ENCODE measurements at places on chromosomes 12 and 14. TPM values are rescaled to one million over a fixed set of nuclear protein-coding genes. Genes with fewer than 3 reads are reported as not detected.

GRCh38 chr14:37587881-37588666 is 7.0 kb downstream of the FOXA1 start:
- no peak for DNase-seq

DNA sequence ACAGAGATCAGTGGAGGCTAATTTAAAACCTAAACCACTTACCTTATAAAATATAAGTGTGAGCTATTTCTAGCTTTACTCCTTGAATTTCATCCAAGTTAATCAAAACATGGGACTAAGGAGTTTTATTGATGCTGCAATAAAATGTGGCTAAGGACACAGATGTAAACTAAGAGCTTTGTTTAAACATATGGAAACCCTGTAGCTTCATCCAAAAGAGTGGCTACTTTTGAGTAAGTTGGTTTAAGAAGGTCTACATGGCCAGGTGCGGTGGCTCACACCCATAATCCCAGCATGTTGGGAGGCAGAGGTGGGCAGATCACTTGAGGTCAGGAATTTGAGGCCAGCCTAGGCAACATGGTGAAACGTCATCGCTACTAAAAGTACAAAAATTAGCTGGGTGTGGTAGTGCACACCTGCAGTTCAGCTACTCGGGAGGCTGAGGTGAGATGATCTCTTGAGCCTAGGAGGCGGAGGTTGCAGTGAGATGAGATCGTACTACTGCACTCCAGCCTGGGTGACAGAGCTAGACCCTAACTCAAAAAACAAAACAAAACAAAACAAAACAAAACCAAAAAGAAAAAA is 40.4 kb downstream of the TCHP start:
- DNase-seq = no peak

- no peak for DNase-seq
Observed at GRCh38 chr12:52827499-52828090, 6.5 kb downstream of the KRT79 start.

DNA sequence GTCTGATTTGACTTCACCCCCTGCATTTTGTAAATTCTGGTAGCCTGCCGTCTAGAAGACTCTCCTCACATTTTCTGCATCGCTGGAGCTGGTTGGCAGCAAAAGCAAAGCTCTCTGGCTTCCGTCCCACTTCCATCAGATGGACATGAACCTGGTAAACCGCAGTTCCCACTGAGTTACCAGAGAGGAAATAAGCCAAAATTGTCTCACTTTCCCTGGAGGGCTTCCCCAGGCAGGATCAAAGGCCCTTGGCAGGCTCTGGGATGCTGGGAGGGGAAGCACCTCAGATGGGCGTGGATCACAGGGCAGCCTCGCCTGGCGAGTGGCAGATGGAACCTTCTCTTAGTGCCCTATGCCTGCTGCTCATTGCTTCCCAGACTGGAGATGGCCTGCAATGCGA is 243.5 kb downstream of the TMEM132C start:
- DNase-seq = peak; percentile 91

GRCh38 chr12:93060666-93061472 is 131.8 kb upstream of the EEA1 start:
- no peak for DNase-seq

DNA sequence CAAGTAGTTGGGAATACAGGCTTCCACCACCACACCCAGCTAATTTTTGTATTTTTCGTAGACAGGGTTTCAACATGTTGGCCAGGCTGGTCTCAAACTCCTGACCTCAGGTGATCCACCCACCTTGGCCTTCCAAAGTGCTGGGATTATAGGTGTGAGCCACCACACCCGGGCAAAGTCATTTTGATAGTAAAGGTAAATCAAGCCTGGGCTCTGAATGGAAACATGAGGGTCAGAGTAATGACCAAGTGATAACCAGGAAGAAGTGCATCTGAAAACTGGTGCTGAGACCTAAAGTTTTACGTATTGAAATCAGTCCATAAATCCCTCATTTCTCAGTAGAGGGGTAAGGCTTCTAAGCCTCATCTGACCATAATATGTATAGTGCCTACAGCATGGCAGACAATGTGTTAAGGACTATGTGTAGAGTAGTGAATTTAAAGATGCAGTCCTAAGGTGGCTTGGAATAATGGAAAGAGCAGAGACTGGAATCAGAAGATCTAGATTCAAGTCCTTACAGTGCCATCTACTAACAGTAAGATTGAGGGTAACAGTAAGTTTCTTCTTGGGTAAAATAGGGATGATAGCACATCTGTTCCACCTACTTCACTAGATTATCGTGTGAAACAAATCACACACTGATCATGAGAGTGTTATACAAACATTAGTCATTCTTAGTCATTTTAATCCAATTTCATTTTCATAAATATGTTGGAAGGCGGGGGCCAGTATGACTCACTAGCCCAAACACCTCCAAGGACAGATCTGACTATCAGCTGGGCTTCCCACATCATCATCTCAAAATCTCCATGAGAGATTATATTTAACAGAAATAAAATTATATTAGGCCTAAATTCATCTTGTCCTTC is 11.2 kb downstream of the MAP4K5 start:
- DNase-seq = no peak

GRCh38 chr12:54463484-54463883 is 9.9 kb downstream of the GTSF1 start:
- no peak for DNase-seq

DNA sequence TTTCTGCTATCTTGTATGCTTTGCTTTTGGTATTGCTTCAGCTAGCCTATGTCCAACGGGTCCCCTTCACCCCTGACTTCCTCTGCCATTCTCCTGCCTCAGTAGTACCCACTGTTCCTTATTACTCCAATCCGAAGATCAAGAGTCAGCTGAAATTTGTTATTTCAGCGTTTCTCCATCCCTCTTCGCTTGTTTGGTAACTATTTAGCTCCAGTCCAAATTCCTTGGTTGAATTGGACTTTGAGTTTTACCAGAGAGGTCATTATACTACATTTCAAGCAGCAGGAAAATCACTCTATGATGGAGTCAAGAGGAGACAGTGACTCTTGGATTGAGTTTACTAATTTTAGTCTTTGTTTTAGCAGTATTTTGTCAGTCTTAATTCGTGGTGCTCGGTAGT is 4.5 kb downstream of the ETFBKMT start:
- no peak for DNase-seq

- peak; percentile 51 for DNase-seq
Observed at GRCh38 chr14:91573894-91574837, 64.1 kb upstream of the PPP4R3A start.

DNA sequence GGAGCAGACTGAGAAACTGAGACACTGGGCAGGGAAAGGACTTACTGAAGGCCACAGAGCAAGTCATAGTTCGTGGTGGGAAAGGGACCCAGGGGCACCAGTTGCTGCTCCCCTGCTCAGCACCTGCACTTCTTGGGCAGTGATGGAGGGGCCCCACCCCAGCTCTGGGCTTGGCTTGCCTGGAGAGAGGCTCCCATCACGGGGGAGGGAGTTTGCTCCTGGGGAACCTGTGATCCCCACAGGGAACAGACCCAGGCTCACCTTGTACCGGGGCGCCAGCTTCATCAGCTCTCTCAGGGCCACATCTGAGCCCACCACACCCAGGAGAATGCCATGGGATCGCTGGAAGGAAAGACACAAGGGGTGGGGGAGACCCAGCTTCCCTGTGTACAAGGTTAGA is 39.8 kb downstream of the CACNA2D4 start:
- no peak for DNase-seq

DNA sequence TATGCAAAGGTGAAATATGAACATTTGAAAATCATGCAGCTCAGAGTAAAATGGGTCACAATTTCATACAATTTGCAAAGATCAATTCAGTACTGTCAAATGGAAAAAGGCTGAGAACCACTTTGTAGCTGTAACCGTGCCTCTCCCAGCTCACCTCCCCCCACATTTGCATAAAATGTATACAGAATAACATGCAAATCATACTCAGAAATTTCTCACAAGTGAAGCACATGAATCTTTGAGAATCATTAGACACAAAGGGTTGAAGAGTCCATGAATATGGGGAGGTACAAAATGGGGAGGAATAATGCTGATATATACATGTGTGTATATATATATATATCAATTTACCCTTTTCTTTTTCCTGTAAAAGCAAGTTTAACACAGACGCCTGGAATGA is 162.1 kb downstream of the APAF1 start:
- DNase-seq = no peak

- DNase-seq = no peak
Observed at GRCh38 chr12:62530596-62530995, 64.0 kb downstream of the MON2 start.

DNA sequence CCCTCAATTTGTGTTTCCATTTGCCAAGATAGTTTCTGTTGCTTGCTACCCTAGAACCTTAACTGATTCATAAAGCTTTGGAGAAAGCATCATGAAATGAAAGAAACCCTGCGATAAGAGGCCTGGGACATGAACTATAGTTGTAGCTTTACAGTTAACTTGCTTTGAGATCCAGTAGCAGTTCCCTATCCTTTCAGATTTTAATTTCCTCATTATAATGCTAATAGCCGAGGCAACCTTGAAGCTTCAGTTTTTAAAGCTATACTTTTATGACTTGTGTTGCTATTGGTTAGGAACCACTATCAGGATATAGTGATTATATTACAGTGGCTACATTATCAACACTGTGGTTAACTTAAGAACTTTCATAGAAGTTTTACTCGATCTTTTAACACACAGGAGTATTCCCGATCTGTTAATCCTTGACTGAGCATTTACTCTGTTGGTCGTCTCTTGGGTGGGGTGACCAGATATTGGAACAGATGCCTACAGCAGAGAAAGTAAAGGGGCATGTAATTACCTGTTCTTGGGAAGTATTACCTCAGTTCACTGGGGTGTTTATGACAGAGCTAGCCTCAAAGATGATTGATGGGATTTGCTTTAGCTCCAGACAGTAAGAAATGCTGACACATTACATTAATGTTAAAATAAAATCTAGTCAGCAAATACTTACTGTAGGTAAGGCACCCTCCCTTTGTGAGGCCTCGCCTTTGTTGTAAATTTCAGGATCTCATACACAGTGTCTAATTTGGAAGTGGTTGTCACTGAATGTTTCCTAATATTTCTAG is 86.2 kb upstream of the CSRP2 start:
- DNase-seq = no peak

GRCh38 chr14:100557658-100558057 is 29.6 kb downstream of the BEGAIN start:
- no peak for DNase-seq

DNA sequence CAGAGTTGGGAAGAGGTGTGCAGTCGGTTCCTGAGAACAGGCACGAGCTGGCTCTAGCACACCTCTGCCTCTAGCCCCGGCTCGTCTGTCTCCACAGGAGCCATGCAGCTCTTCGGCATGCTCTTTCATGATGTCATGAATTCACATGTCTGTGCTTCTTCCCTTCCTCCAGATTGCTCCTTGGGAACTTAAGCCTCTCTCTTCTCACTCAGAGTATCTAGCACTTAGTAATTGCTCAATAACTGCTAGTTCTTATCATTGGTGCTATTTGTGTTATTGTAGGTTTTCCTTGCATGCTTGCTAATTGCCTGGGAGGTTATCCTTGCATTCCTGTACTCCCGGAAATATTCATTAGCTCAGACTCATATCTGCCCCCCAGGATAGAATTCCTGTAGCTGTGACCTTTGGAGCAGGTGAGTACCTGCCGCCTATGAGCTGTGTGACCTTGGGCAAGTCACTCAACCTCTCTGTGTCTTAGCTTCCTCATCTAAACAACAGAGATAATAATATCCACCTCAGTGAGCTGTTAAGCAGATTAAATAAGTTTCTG is 19.5 kb downstream of the FAM181A start:
- DNase-seq = no peak

GRCh38 chr12:15963271-15963670 is 52.1 kb downstream of the DERA start:
- DNase-seq = no peak

- peak; percentile 44 for DNase-seq
Observed at GRCh38 chr12:19181666-19182426, 52.3 kb downstream of the PLEKHA5 start.

DNA sequence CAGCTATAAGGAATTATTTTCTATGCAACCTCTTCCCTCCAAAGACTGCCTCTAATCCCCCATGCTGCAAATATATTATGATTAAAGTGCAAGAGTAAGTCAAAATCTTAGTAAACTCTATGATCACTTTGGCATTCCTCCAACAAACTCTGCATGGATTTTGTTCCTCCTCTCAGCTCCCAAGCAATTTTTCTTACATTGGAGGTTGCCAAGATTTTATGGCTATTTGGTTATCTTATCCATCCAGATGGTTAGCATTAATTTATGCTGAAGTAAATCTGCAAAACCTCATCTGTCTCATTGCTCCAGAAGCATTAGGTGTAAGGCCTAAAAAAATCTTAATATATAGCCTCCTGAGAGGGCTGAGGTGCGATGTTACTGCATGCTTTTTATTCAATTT is 228.1 kb downstream of the CHST11 start:
- DNase-seq = no peak

GRCh38 chr14:24212924-24213865 is at the start of gene CHMP4A:
Gene CHMP4A (minus strand): TSS chr14:24213488. CDS start chr14:24213439, 49 bp downstream.
- DNase-seq = peak; percentile 95

DNA sequence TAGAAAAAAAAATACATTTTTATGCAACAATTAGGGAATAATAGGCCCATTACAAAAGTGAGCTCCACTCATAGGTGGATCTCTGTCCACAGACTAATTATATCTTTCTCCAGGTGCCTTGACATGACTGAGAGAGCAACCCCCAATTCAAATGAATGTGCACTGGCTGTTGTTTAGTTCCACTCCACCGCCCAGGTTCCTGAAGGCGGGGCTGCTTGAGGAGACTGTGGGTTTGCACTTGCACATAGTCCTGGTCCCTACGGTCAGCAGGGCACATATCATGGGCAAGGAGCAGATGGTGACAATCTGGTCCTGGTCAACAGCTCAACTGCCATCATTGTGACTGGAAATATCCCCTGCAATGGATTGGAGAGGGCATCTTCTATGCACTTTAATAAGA is 195.6 kb upstream of the PWP1 start:
- DNase-seq = no peak

DAAM1 gene
- total RNA-seq = 0.27 TPM

PKP2 gene
- 6.5 TPM for total RNA-seq

HCAR1 gene
- not detected for total RNA-seq

CLEC1B gene
- total RNA-seq = not detected

SLC22A17 gene
- 25.9 TPM for total RNA-seq

DIP2B gene
- total RNA-seq = 10.2 TPM

ERP27 gene
- total RNA-seq = not detected

AJUBA gene
- 17.0 TPM for total RNA-seq

MIP gene
- not detected for total RNA-seq

AQP5 gene
- not detected for total RNA-seq

ZBTB42 gene
- total RNA-seq = 14.3 TPM

TESPA1 gene
- total RNA-seq = not detected

ABCB9 gene
- total RNA-seq = 7.4 TPM

WNT1 gene
- total RNA-seq = not detected

MBIP gene
- 5.8 TPM for total RNA-seq

PIWIL1 gene
- 0.74 TPM for total RNA-seq
